IMR-90 (cell line): ENCODE measurements at places on chromosomes 11 and 22.

GRCh38 chr11:23143022-23143421 lies 282.7 kb upstream of the CCDC179 start:
- H3K4me3 ChIP-seq = no peak overlapping the region
- H3K36me3 ChIP-seq = no peaks in the 10 kb centered on the region
- DNase-seq = peak; percentile 44
- H3K27ac ChIP-seq = no peak overlapping the region
- H3K27me3 ChIP-seq = no peaks in the 10 kb centered on the region

GRCh38 chr11:66371627-66372415 lies at the start of gene SLC29A2:
Gene SLC29A2, minus strand, starts transcription at chr11:66371760. Its CDS starts 169 bp downstream, at chr11:66371591.
- H3K36me3 ChIP-seq = no peaks in the 10 kb centered on the region
- peaks cover 7% of the 10 kb centered on the region for H3K4me1 ChIP-seq
- peaks cover 16% of the 10 kb centered on the region for H3K27me3 ChIP-seq
- no peak for DNase-seq
- H3K4me3 ChIP-seq = peak within 1 kb of the TSS; percentile 61

- no peaks in the 10 kb centered on the region for H3K4me1 ChIP-seq
- no peaks in the 10 kb centered on the region for H3K36me3 ChIP-seq
- no peak overlapping the region for H3K27ac ChIP-seq
- no peak overlapping the region for H3K4me3 ChIP-seq
- peaks cover 10% of the 10 kb centered on the region for H3K27me3 ChIP-seq
Observed at GRCh38 chr11:74403607-74404321, 5.5 kb upstream of the PGM2L1 start.

- H3K4me1 ChIP-seq = peaks cover 4% of the 10 kb centered on the region; the same call in 1 of the 2 replicates
- DNase-seq = no peak
- no peaks in the 10 kb centered on the region; the same call in 1 of the 2 replicates for H3K36me3 ChIP-seq
- no peak overlapping the region for H3K27ac ChIP-seq
- no peak overlapping the region for H3K4me3 ChIP-seq
- H3K27me3 ChIP-seq = no peaks in the 10 kb centered on the region
Observed at GRCh38 chr11:79406376-79406775, 34.5 kb downstream of the TENM4 start.

GRCh38 chr11:11494348-11494747 lies 127.5 kb downstream of the GALNT18 start:
- H3K36me3 ChIP-seq = no peaks in the 10 kb centered on the region
- H3K27me3 ChIP-seq = peaks cover 4% of the 10 kb centered on the region
- DNase-seq = no peak
- H3K4me1 ChIP-seq = no peaks in the 10 kb centered on the region

GRCh38 chr22:27591060-27591459 lies 210.5 kb downstream of the MN1 start:
- H3K36me3 ChIP-seq = no peaks in the 10 kb centered on the region
- peaks cover 28% of the 10 kb centered on the region for H3K27me3 ChIP-seq
- H3K4me3 ChIP-seq = no peak overlapping the region
- no peak for DNase-seq
- H3K27ac ChIP-seq = no peak overlapping the region

GRCh38 chr11:45907911-45908370 lies 870 bp upstream of the FREY1 start:
- no peaks in the 10 kb centered on the region for H3K27me3 ChIP-seq
- peaks cover 32% of the 10 kb centered on the region for H3K36me3 ChIP-seq
- H3K4me3 ChIP-seq = no peak overlapping the region
- H3K4me1 ChIP-seq = no peaks in the 10 kb centered on the region
- DNase-seq = no peak

- H3K27ac ChIP-seq = no peak overlapping the region
- no peaks in the 10 kb centered on the region for H3K36me3 ChIP-seq
- no peaks in the 10 kb centered on the region for H3K4me1 ChIP-seq
- DNase-seq = no peak
- no peak overlapping the region for H3K4me3 ChIP-seq
Observed at GRCh38 chr11:2298795-2299761, 2.6 kb downstream of the C11orf21 start.

- H3K36me3 ChIP-seq = 0 out of 2 replicates have a peak, but pooled peaks cover 4% of the 10 kb centered on the region
- H3K4me3 ChIP-seq = no peak overlapping the region
- no peak overlapping the region for H3K27ac ChIP-seq
- no peaks in the 10 kb centered on the region for H3K27me3 ChIP-seq
- DNase-seq = no peak
- H3K4me1 ChIP-seq = no peaks in the 10 kb centered on the region
Observed at GRCh38 chr11:74806267-74806666, 57.6 kb downstream of the RNF169 start.

DNA sequence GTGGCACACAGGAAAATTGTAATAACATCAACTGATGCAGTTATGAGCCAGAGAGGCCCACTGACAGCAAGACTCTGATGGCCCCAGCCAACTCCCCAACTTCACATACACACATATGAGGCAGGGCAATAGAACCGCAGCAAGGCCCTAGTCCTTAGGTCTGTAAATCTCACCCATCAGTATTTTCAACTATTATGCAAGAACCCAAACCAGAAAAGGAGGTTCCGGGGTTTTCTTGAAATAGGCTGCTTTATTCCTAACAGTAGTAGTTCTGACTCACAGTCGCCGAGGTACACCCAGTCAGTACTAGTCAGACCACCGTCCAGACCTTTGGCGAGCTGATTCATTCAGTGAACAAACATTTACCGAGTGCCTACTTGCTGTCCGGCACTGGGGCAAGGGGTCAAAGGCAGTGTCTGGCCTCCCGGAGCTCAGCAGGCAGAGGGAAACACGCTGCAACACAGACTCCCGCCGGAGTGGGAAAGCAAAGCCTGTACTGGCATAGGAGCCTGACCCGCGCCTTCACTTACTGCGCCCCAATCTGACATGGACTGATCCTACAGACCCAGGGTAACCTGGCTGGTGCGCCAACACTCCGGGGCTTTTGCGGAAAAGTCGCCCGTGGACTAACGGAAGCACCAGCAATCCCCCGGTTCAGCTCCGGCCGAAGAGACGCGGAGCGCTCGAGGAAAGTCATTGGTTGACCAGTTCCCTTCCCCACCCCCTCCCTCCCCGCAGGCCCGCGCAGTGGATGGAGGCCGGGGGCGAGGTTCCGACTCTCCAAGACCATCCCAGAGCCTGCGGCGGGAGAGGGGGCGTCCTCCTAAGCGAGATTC lies 1.3 kb downstream of the PLEKHA7 start:
- no peak overlapping the region for H3K27ac ChIP-seq
- DNase-seq = peak; percentile 52
- H3K36me3 ChIP-seq = no peaks in the 10 kb centered on the region
- peaks cover 51% of the 10 kb centered on the region for H3K27me3 ChIP-seq

GRCh38 chr11:1785749-1786413 lies 22.2 kb upstream of the CTSD start:
- H3K4me1 ChIP-seq = peaks cover 3% of the 10 kb centered on the region; the same call in 1 of the 2 replicates
- H3K36me3 ChIP-seq = no peaks in the 10 kb centered on the region
- no peak overlapping the region for H3K4me3 ChIP-seq
- H3K27ac ChIP-seq = no peak overlapping the region
- H3K27me3 ChIP-seq = peaks cover 49% of the 10 kb centered on the region

GRCh38 chr22:43553451-43554258 lies 141.8 kb downstream of the MPPED1 start:
- no peaks in the 10 kb centered on the region for H3K4me1 ChIP-seq
- H3K27me3 ChIP-seq = no peaks in the 10 kb centered on the region
- no peaks in the 10 kb centered on the region for H3K36me3 ChIP-seq
- no peak overlapping the region for H3K27ac ChIP-seq

GRCh38 chr11:47589977-47590861 lies 3.7 kb downstream of the FAM180B start:
- DNase-seq = no peak
- H3K4me3 ChIP-seq = peak overlapping the region; percentile 23; the same call in 1 of the 2 replicates
- H3K27me3 ChIP-seq = peaks cover 49% of the 10 kb centered on the region
- H3K36me3 ChIP-seq = peaks cover under 1% of the 10 kb centered on the region
- H3K4me1 ChIP-seq = no peaks in the 10 kb centered on the region
- H3K27ac ChIP-seq = no peak overlapping the region

DNA sequence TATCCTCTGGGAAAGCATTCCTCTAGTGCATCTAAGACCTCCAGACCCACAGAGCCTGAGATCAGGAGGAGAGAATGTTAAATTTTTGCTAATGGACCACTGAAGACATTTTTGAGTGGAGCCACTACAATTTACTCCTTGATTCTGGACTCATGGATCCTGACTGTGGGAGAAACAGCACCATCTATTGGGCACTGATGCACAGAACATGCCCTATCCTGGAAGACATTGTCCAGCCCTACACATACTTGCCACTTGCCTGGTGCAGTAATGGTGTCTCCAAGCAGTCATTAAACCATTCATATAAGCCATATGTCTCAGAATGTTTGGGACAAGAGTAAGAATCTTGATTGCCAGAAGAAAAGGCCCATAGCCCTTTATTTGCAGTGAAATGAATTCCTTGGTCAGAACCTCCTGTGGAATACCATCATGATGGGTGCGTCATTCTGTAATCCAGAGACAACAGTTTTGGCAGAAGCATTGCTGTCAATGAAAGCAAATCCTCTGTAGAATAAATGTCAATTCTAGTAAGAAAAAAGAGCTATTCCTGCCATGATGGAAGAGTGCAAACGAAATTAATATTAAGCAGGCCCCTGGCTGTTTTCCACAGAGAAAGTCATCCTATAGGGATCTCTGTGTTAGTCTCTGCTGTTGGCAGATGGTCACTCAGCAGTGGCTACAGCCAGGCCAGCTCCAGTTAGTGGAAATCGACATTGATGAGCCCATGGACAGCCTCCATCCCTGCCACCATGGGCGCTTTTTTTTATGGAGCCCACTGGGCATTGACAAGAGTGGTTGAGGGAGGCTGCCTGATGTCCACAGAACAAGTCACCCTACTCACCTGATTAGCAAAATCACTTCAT lies 43.5 kb downstream of the GGTLC2 start:
- no peak overlapping the region for H3K27ac ChIP-seq
- no peaks in the 10 kb centered on the region for H3K36me3 ChIP-seq
- no peak overlapping the region for H3K4me3 ChIP-seq
- DNase-seq = peak; percentile 65
- H3K27me3 ChIP-seq = no peaks in the 10 kb centered on the region; the same call in none of the 2 replicates

DNA sequence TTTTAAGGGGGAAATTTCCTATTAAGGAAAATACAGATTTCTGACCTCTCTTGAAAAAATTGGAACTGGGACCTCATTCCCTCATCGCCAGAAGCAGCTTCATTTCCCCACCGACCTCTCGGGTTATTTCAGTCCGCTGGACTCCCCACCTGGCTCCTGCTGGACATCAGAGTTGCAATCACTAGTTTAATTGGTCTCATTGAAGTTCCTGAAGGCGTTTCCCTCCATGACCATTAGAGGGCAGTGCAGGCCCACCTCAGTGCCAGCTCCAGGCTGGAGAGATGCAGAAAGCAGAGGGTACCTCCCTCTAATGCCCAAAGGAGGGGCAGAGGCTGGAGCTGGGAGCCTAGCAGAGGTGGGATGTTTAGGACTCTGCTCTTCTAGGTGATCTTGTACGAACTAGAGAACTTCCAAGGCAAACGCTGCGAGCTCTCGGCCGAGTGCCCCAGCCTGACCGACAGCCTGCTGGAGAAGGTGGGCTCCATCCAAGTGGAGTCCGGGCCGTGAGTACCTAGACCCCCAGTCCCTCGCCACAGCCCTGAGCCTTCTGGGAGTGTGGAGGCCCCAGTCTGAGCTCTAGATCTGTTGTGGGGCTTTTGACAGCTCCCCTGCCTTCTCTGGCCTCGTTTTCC lies 2.7 kb downstream of the CRYBB3 start:
- no peaks in the 10 kb centered on the region for H3K4me1 ChIP-seq
- H3K27ac ChIP-seq = no peak overlapping the region
- no peak overlapping the region for H3K4me3 ChIP-seq
- H3K27me3 ChIP-seq = no peaks in the 10 kb centered on the region
- peak; percentile 43 for DNase-seq

- no peak overlapping the region for H3K4me3 ChIP-seq
- no peak for DNase-seq
- H3K27me3 ChIP-seq = no peaks in the 10 kb centered on the region
- H3K36me3 ChIP-seq = peaks cover 7% of the 10 kb centered on the region
- no peak overlapping the region for H3K27ac ChIP-seq
Observed at GRCh38 chr11:76459299-76459698, 14.5 kb downstream of the EMSY start.

- DNase-seq = peak; percentile 18
- no peak overlapping the region for H3K4me3 ChIP-seq
- H3K4me1 ChIP-seq = peaks cover 11% of the 10 kb centered on the region
Observed at GRCh38 chr11:105935791-105936190, 86.2 kb downstream of the MSANTD4 start.

- peak; percentile 8 for DNase-seq
- no peaks in the 10 kb centered on the region for H3K36me3 ChIP-seq
- H3K4me3 ChIP-seq = no peak within 1 kb of the TSS
- no peak within 1 kb of the TSS for H3K27ac ChIP-seq
- peaks cover 26% of the 10 kb centered on the region for H3K27me3 ChIP-seq
- no peaks in the 10 kb centered on the region for H3K4me1 ChIP-seq
Observed at GRCh38 chr11:22337596-22338485, at the start of gene SLC17A6. Gene SLC17A6, plus strand, starts transcription at chr11:22338381. Its CDS starts 153 bp downstream, at chr11:22338534.

GRCh38 chr11:83956119-83956697 lies 670.0 kb upstream of the CCDC90B start:
- H3K27me3 ChIP-seq = no peaks in the 10 kb centered on the region
- no peak overlapping the region for H3K4me3 ChIP-seq
- no peak for DNase-seq
- no peaks in the 10 kb centered on the region for H3K36me3 ChIP-seq
- H3K27ac ChIP-seq = no peak overlapping the region

DNA sequence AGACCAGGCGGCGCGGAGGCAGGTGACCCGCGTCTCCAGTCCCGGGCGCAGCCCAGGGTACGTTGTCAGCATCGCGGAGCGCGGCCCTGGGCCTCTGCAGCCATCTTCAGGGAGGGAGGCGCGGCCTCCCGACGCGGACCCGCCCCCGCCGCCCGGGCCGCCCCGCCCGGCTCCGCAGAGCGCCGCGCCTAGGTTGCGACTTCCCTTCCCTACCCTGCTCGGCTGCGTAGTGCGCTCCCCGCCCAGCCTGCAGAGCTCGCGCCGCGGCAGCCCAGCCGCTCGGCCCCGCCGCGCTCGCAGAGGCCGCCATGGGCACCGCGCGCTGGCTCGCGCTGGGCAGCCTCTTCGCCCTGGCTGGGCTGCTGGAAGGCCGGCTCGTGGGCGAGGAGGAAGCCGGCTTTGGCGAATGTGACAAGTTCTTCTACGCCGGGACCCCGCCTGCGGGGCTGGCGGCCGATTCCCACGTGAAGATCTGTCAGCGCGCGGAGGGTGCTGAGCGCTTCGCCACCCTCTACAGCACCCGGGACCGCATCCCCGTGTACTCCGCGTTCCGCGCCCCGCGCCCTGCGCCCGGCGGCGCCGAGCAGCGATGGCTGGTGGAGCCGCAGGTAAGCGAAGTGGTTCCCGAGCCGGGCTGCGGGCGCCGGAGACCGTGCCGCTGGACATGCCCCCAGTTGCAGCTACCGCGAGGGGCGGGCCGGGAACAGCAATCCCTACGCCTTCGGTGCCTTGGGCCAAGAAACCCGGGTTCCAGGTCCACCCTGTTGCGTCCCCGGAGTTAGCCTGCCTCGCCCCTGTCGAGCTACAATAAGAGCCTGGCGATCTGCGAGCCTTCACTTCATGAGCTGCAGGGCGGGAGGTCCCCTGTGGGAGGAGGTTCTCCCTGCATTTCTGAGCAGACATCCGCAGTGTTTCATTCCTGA lies at the start of gene ENDOD1:
TSS of gene ENDOD1 (plus strand) at position 227 of the 923 bp plus-strand sequence. CDS start at position 309, 82 bp downstream.
- H3K4me3 ChIP-seq = peak within 1 kb of the TSS; percentile 97
- H3K27me3 ChIP-seq = no peaks in the 10 kb centered on the region
- DNase-seq = peak; percentile 74
- peak within 1 kb of the TSS; percentile 70 for H3K27ac ChIP-seq
- peaks cover 6% of the 10 kb centered on the region for H3K4me1 ChIP-seq
